ENCODE measurements at places on chromosomes 5 and 9.

GRCh38 chr5:7397937-7398336 is 2.0 kb downstream of the ADCY2 start:
- no peak for DNase-seq

- DNase-seq = no peak
Measured at GRCh38 chr5:124895236-124895635, 148.8 kb upstream of the ZNF608 start.

DNA sequence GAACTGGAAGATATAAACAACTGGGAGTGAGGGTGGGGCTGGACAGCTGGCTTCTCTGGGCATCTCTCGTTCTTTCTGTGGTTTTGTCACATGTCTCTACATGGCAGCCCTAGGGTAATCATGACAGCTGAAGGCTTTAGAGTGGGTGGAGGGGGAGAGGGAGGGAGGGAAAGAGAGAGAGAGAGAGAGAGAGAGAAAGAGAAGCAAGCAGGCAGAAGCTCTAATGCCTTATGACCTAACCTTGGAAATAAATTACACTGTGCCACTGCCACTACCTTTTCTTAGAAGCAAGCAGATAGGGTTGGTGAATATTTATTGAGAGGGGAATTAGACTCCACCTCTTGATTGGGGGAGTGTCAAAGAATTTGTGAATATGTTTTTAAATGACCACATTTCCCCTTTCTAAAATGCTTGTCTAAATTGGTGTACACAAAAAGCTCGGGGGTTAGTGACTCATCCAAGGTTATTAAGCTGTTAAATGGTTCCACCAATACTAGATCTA is 2.6 kb upstream of the DAPK1 start:
- DNase-seq = no peak

GRCh38 chr9:107213561-107214028 is 69.5 kb upstream of the RAD23B start:
- no peak for DNase-seq

DNA sequence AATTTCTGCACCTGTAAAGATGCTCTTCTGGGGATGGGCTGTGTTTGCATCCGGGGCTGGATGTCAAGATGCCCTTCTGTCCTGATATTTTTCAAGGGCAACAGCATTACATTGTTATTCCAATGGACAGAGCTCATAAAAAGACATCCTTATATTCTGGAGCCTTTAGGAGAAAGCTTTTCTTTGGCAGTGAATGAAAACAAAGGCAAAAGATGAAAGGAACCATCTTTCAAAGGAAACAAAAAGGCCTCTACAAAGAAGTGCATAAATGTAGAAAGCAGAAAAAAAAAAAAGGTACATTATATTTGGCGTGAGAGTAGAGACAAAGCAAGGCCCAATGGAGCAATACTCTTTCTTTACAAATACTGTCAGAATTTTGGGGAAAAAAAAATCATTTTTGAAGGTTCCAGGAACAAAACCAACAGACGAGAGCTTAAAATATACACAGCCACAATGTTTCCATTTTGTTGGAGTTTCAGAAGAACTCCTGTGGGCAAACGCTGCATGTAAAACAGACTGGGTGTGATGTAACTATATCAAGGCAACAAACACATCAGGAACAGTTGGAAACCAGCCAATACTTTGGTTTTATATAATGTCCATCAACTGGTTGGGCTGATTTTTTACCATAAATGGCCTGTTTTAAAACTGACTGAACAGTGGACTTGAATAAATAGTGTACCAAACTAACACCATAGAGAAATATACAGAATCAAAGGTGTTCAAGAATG is 885.6 kb upstream of the DMAC1 start:
- DNase-seq = no peak

DNA sequence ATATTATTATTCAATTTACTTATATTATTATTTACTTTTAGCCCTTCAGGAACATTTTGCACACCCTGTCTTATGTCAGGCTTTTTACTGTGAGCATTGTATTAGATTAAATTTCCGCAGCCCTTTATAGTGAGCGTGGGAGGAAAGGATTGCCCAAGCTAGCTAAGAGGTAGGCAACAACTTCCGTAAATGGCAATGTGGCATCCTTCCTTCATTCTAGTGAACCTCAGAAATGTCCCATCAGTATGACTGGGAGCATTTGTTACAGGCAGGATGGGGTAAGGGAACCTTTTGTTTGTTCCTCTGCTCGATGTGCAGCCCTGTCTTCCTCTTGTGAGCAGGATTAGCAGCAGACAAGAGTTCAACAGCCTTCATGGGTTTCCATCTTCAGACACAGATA is 6.2 kb upstream of the CD180 start:
- DNase-seq = no peak

- no peak for DNase-seq
Measured at GRCh38 chr9:94139672-94140417, 55.6 kb downstream of the PTPDC1 start.

- no peak for DNase-seq
Measured at GRCh38 chr5:170491479-170491878, 12.3 kb upstream of the KCNIP1 start.

DNA sequence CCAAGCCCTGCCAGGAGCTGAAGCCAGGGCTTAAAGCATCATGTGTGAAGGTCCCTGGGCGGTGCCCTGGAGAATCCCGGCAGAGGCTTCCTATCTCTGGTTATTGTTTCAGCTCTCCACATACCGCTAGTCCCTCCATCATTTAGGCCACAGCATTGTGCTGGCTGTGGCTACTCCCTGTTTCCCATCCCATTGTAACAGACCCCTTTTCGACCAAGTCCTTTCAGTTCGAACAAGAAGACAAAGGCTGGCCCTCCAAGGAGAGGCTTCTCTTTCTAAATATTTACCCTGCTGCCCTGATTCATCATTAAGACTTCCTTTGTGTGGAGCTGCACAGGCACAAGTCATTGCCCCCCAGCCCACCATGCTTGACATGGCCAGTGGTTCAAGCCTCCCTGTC is 41.6 kb downstream of the NEUROG1 start:
- DNase-seq = no peak

DNA sequence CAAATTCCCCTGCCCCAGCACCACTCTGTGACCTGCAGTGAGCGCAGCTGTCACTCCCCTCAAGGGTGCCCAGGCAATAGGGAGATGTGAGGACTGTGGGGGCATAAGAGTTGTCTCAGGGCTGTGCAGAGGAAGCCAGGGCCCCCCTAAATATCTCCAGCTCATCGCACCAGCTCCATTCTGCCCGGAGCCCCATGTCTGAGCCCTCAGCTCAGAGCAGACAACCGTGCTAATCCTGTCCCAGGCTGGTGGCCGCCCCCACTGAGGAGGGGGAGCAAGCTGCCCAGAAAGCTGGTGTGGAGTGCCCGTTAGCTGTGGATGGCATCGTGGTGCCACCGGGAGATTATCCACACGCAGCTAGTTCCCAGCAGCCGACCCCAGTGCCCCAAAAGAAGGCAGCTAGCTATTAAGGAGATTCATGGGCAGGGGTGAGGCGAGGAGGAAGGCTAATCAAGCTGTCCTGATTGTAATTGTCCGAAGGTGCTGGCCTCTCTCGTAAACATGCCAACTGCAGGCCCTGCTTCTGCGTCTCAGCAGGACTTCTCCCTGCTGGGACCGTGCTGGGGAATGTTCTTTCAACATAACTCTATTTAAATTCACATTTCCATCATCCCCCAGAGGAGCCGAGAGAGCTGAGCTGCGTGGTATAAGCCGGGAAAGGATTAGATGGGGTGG is 17.0 kb upstream of the FIBCD1 start:
- DNase-seq = no peak

DNA sequence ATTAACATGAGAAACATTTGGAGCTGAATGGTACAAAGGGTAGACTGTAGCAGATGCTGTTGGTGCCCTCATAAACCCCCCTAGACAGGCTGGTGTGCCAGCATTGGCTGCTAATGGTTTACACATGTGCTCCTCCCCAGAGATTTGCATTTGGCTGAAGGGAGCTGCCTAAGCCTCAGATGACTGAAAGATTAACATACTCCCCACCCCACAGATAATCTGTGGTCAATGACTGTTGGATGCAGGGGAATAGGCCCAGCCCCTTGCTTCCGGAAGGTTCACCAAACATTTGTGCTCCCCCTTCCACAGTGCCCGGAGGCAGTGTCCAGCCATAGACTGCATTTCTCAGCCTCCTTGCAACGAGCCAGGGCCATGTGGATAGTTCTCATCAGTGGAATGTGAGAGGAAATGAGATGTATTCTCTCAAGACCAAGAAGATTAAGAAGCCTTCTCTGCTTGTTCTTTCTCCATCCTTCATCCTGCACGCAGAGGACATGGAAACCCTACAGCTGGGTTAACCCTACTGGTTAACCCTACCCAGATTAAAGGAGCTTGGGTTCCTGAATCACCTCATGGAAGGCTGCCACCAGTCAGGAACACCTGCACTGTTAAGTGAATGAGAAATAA is 79.6 kb downstream of the PHAX start:
- peak; percentile 96 for DNase-seq

- DNase-seq = no peak
Measured at GRCh38 chr9:104810421-104811339, 46.8 kb downstream of the NIPSNAP3B start.

DNA sequence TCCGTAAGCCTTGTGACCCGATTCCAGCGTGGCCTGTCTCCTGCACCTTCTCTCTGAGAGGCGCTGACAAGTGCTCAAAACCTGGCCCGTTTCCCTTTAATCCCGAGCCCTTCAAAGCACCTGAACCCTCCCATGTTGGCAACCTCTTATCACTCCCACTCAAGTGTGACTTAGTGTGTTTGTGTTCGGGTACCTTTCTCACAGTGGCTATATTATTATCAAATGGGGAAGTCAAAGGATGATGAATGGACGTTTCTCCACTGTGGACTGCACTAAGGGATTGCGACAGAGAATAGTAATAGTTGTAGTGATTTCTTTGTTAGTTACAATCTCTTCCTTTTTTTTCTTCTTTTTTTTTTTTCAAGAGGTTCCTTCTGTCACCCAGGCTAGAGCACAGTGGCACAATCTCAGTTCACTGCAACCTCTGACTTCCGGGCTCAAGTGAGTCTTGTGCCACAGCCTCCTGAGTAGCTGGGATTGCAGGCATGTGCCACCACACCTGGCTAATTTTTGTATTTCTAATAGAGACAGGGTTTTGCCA is 65.4 kb upstream of the TNFSF8 start:
- no peak for DNase-seq

DNA sequence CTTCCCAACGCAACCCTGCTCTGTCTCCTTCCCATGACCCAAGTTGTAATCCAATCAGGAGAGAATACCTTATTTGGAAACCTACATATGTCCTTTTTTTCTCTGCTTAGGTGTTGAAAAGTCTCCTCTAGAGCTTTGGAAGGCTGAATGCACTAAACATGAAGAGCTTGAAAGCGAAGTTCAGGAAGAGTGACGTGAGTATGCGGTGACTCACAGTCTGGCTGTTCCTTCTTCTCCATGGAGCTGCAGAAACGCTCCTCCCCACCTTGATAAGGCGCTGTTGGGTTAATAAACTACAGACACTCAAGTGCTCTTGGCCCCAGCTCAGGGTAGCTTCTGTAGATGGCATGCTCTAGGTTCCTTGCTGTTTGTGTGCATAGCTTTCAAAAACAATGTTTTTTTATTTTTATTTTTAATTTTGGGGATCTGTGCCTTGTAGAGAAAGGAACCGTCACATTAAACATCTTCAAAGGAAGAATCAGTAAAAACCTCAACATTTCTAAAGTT is 30.7 kb downstream of the RAI14 start:
- no peak for DNase-seq

GRCh38 chr5:39102684-39103155 is 28.5 kb upstream of the RICTOR start:
- no peak for DNase-seq

DNA sequence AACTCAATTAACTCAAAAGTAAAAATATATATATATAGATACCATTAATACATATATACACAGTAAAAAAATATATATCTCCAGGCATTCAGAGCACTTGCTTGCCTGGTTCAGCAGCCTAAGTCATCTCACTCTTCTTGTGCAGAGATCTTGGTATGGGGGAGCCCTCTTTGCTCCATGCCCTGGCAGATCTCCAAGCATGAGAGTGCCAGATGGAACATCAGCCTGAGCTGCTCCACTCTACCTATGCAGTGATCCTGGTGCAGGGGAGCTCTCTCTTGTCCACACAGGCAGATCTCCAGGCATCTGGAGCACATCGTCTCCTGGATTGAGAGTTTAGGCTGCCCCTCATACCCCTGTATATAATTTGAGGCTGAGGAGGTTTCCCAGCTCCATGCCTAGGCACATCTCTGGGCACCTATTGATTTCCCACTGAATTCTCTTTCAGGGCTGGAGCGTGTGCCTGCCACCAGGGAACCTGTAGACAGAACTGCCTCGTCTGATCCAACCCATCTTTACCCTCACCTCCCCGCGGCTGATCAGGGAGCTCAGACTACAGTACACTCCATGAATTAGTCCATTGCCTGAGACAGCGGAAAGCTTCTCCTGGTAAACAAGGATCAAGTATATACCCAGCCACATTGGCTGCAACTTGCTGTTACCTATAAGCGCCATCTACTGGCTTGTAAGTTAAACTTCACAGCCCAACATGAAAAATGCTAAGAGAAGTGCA is 342.4 kb upstream of the GRIA1 start:
- peak; percentile 76 for DNase-seq

- no peak for DNase-seq
Measured at GRCh38 chr5:155091063-155091648, 77.6 kb downstream of the KIF4B start.

DNA sequence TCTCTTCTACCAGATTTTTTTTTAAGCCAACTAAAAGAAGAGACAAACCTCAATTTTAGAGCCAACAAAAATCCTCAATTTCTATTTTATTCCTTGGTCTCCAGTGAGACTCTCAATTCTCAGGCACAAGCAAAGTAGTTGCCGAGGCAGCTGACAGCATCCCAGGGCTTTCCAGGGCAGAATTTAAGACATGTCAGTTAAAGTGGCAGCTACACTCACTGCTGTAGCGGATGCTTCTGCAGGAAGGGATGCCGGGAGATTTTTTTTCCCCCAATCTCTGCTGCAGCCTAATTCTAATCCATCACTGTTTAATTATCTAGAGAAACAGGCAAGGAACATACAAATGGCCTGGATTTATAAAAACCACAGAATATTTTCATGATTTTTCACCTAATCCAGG is 57.0 kb downstream of the TTC39B start:
- DNase-seq = no peak

DNA sequence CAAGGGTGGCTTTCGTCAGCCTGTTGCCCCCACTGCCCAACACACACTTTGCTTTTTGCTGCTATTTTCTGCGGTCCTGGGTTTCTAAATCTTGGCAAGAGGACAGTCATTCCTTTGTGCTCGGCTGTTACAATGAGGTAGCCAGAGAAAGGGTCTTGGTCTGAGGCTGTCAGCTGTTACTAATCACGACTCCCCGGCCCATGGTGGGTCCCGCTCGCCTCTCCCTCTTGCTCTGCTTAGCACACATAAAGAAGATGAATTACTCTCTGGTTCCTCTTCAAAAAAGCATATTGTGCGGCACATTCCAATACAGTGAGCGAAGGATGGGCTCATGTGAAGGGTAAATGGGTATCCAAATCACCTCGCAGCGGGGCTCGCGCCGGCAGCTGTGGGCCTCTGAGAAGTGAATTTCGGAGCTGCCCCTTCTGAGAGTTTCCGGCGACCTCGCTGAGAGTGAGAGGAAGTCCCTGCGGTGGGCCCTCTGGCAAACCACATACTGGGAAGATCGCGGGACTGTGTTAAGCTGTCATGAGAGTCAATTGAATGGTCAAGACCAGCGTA is 56.0 kb downstream of the SLC1A3 start:
- no peak for DNase-seq

All from NCI-H1694 (cell line).